CD4-positive, alpha-beta memory T cell (primary cell): ENCODE measurements at places on chromosomes 7 and 10. TPM values are rescaled to one million over a fixed set of nuclear protein-coding genes. Genes with fewer than 3 reads are reported as not detected.

Gene NME8
- polyA plus RNA-seq: not detected

Gene NACAD
- polyA plus RNA-seq: not detected

Gene ADRB1
- not detected for polyA plus RNA-seq

Gene AKR1C8
- polyA plus RNA-seq: not detected

Gene MCU
- 11.1 TPM for polyA plus RNA-seq

Gene DNAJC12
- polyA plus RNA-seq: 0.22 TPM

Gene WEE2
- polyA plus RNA-seq: not detected

Gene VWA2
- not detected for polyA plus RNA-seq

Gene ZNF485
- 4.7 TPM for polyA plus RNA-seq

Gene CFAP43
- not detected for polyA plus RNA-seq

Gene CFAP69
- polyA plus RNA-seq: not detected

Gene FEZF1
- polyA plus RNA-seq: not detected

Gene SMKR1
- 7.9 TPM for polyA plus RNA-seq

Gene PLEKHS1
- polyA plus RNA-seq: not detected

Gene DDC
- polyA plus RNA-seq: not detected

Gene CRYGN
- 1.9 TPM for polyA plus RNA-seq

Gene GNGT1
- polyA plus RNA-seq: not detected

Gene ADCYAP1R1
- polyA plus RNA-seq: not detected

Gene TMEM130
- polyA plus RNA-seq: not detected

Gene SEMA3C
- polyA plus RNA-seq: not detected

Gene ELN
- not detected for polyA plus RNA-seq

Gene SLC18A3
- not detected for polyA plus RNA-seq

Gene IDI2
- polyA plus RNA-seq: not detected

Gene GPR22
- polyA plus RNA-seq: 0.98 TPM

Gene ACTR3C
- 8.6 TPM for polyA plus RNA-seq

Gene AGAP9
- polyA plus RNA-seq: not detected

Gene SNX10
- 24.3 TPM for polyA plus RNA-seq

Gene POT1
- 19.2 TPM for polyA plus RNA-seq

Gene CCL24
- polyA plus RNA-seq: not detected

Gene DYNC1I1
- 0.33 TPM for polyA plus RNA-seq

Gene WNT8B
- not detected for polyA plus RNA-seq

Gene PTF1A
- not detected for polyA plus RNA-seq

Gene PAOX
- polyA plus RNA-seq: 10.3 TPM

Gene CDH23
- polyA plus RNA-seq: 1.8 TPM

Gene XRCC2
- not detected for polyA plus RNA-seq

Gene CTNNA3
- not detected for polyA plus RNA-seq

Gene AGR3
- polyA plus RNA-seq: not detected

Gene CALY
- polyA plus RNA-seq: 1.4 TPM

Gene NRP1
- polyA plus RNA-seq: not detected

Gene STAMBPL1
- polyA plus RNA-seq: 12.0 TPM
